ENCODE measurements at places on chromosomes 7 and 10.

- DNase-seq: no peak
Observed at GRCh38 chr7:37151741-37152413, 296.8 kb downstream of the ELMO1 start.

DNA sequence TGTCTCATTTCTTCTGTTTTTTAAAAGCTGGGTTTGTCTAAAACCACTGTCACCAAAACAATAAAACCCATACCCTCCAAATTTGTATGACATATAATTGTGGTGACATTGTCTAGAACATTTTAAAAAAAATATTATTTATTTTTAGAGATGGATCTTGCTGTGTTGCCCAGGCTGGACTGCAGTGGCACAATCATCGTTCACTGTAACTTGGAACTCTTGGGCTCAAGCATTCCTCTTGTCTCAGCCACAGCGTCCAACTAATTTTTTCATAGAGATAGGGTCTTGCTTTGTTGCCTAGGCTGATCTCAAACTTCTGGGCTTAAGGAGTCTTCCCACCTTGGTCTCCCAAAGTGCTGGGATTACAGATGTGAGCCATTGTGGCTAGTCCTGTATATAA, 116.5 kb downstream of the CCNY start:
- no peak for DNase-seq

GRCh38 chr10:6408799-6409198, 171.3 kb downstream of the PRKCQ start:
- DNase-seq: no peak

DNA sequence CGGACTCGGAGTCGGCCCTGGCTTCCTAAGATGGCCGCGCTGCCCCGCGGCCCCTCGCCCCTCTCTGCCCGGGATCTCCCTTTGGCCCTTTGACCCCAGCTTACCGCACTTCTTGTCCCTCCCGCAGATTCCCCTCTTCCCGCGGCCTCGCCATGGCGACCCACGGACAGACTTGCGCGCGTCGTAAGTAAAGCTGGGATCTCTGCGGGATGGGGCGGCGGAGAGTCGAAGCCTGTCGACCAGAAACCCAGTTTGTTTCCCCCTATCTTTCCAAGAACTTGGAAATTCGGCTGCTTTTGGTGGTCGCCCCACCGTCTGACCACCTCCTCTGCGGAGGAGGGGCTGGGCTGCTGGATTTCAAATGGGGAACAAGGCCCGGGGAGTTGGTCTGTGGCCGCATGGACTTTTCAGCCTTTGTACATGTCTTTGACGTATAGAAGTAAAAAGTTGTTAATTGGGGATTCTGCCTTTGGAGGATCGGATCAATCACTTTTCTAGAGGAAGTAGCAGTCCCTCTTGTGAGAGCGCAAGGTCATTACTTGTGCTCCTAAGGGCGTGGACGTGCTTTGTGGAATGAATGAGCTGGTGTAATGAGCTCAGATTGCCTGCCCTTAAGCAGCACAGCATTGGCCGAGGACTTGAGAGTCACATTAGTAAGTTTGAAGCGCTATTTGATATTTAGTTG, 553 bp downstream of the VDAC2 start:
- peak; percentile 34 for DNase-seq

DNA sequence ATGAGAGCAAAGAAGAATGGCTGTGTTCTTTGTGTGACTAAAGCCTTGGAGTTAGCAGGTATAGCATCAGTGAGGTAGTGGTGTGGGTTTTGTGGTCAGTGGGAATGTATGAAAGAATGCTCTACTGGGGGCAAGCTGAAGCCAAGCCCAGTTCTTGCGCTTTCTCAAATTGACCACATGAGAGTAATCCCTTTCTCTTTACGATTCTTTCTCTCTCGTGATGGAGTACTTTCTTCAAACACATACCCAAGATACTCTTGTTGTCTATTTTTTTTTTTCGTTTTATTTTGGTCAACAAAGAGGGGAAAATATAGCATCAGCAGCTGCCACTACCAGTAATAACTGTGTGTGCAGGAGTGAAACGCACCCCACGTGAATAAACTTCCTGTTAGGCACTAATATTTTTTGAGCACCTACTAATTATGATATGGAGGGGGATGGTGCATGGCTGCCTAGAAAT, 8.4 kb upstream of the PANK1 start:
- DNase-seq: no peak

- DNase-seq: no peak
Observed at GRCh38 chr7:84250452-84250851, 55.9 kb upstream of the SEMA3A start.

Measured in stimulated activated naive CD4-positive, alpha-beta T cell treated with Interleukin-2 at 50 U/mL for 16 hours (primary cell).